ENCODE measurements at places on chromosomes 7 and 10.

DNA sequence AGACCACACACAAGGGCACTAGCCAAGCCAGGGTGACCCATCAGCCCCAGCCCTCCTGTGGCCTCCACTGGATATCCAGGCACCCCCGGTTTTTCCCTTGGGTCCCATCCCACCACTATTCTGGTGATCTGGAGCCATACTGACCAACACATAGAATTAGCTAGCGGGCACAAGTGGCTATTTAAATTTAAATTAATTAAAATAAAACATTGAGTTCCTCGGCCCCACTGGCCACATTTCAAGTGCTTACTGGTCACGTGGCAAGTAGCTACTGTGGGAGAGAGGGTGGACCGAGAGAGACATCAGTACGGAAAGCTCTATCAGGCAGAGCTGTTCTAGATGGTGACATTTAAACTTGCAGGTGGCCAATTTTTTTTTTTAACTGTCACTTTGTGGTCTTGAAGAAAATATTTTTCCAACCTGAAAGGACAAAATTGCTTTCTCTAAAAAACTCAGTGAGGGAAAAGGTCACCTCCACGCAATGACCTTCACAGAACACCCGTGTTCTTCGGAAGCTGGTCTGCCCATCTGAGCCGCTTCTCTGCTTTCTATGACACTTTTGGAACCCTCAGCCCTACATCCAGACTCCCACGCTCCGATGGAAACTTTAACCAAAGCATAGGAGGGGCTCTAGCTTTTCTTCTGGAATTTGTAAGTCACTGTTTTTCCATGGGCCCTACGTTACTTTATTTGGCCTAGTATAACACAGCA, 30.0 kb downstream of the HIPK2 start:
- no peak for DNase-seq

DNA sequence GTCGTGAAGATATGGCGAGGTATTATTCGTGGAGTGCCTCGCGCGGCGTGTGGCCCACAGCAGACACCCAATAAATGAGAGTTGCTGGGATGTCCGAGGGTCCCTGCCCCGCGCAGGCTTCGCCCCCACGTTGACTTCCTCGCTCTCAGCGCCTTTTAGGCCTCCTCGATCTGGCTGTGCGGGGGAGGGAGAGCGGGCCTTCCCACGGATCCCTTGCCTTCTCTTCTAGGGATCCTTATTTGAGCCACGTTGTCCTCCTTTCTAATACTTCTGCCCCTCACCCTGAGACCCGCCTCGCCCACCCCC, 660 bp downstream of the VCL start:
- no peak for DNase-seq

DNA sequence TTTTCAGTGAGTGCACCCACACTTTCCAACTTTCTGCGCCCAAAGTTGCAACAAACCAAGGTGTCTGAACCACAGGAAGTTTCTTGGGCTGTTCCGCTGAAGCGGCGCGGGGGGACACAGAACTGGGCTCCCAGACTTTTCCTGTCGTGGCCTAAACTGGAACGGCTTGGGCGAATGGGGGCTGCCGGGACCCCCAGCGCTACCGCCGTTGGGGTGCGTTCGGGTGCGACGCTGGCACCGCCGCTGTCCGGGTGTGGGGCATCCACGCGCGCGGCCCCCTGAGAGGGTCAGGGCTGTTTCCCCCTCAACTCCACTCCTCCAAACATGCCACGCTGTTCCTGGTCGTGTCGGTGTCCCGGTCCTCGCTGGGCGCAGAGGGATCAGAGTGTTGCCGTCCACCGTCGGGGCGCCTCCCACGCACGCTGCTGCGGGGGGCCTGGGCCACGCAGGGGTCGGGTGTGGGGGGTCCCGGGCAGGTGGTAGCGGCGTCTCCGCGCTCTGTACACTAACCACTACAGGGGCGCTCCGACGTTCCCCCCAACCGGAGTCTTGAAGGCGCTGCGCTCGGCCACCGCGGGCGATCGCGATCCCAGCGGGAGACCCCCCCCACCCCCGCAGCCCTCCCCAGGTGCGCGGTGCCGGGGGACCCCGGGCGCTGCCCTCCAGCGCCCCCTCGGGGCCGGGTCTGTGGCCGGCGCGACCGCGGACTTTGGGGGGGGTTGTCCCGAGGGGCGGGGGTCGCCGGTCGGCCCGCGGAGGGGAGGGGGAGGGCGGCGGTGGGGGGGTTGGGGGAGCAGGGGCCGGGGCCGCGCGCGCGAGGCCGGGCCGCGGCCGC, 2.2 kb upstream of the CUX1 start:
- peak; percentile 57 for DNase-seq

DNA sequence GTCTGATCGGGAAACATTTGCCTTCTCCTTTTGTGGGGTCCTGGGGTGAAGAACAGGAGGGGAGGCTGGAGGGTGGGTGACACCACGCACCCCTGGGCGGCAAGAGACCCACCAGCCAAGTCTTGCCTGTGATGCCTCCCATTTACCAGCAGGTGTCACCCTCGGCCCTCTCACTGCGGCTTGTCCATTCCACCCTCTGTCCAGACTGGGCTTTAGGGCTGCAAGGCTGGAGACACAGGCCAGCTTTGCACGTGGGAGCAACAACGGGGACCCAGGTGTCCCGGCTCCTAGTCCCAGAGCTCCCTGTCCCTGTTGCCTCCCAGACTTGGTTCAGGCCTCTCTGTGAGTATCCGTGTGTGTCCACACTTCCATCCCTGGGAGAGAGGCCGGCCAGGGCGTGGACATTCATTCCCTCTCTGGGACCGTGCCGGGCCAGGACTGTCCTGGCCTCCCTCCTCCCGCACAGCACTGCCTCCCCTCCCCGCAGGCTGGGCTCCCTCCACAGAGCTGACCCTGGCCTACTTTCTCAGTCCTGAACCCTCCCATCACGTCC, 36.2 kb upstream of the GTF2IRD1 start:
- peak; percentile 65 for DNase-seq

DNA sequence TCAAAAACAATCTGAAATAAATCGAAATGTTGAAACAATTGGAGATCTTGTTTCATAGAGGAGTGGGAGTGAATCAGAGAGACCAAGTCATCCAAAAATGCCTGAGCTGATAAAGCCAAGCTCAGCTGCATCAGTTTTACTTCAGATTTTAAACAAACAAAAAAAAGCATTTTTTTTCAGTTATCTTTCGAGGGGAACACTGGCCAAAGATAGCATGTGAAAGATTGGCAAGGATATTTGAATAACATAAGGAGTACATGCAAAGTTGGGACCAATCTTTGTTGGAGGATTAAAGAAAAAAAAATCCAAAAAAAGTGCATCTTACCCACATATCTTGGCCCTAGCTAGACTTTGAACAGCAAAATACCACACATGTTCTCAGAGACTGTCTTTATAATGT, 47.2 kb downstream of the RHOBTB1 start:
- no peak for DNase-seq

DNA sequence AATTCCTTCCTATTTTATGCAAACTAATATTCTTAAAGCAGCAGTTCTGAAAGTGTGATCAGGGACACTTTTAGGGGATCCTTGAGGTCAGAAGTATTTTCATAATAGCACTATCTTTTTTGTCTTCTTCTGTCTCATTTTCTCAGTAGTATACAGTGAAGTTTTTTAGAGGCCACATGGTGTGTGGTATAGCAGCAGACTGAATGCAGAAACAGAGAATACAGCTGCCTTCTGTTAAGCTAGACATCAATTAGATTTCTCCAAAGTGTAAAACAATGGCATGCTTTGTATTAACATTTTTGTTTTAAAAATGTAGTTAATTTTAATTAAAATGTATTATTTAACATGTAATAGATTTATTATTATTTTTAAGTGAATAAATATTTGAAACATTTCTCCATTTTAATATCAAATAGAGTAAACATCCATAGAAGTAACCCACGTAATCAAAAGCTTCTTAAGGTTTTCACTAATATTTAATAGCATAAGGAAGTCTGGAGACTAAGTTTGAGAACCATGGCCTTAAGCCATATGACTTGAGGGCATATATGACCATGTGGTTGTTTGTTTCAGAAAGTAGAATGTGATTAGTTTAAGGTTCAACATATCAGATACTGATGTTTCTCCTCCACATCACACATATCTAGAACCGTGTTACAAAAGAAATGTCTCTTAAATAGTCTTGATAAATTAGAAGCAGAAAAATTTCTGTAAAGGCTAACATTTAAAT, 94.0 kb downstream of the PRKG1 start:
- no peak for DNase-seq

- no peak for DNase-seq
Measured at GRCh38 chr7:108503112-108504026, 22.6 kb downstream of the PNPLA8 start.

GRCh38 chr10:33820531-33820930, 486.1 kb upstream of the NRP1 start:
- DNase-seq, result no peak

DNA sequence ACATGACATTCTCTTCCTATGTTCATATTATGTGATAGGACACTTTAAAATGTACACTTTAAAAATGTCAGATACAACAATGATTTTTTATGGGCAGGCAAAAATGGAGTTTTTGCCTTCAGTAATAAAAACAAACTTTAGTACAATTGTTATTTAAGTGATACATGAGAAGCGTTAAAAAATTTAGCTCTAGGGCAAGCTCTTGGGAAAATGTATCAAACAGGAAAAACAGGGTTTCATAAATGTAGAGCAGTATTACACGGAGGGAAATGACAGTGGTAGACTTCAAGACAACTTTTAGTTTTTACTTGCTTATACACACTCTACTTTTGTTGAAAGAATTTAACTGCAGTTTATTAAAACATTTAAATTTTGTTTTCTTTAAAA, 1.5 kb downstream of the FHIP2A start:
- no peak for DNase-seq

All from NCI-H1930 (cell line).